ENCODE measurements at places on chromosomes 12 and 14.
A peak's percentile ranks its signal among the peaks of the same experiment; 100 is the strongest.

GRCh38 chr14:74945852-74946658, 9.3 kb downstream of the PGF start:
- peak; percentile 83 for DNase-seq

GRCh38 chr12:6534945-6535696, 804 bp downstream of the GAPDH start:
- DNase-seq = peak; percentile 88

DNA sequence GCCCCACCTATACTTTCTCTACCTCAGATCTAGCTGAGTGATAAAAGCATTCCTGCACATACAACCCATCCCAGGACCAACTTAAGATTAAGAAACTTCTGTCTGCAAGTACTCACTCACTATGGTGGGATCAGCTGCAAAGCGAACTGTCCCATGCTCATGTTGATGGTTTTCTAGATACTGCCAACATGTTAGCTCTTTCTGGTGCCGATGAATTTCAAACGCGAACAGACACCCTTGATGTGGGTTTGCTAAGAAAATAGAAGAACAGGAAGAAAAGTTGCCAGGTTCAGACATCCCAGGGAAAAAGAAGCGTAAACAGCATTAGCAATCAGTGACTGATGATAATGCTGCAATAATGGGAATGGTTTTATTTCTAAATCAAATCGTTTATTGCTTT, 1.5 kb upstream of the SLC39A2 start:
- no peak for DNase-seq

DNA sequence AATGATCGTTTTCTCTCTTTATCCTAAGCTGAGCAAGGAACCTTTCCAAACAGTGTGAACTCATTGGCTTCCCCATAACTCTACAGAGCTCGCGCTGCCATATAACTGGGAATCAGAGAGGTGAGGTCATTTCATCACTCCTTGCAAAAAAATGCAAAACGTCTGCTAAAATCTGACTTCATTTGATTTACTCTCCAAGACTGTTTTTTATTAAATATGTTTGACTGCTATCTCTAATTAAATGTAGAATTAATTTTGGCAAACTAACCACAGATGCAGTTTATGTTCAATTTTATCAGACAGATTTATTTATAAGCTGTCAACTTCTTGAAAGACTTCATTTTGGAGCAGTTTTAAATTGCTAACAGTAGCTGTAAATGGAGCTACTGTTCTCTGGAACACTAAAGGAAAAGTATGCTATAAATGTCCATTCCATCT, 131.6 kb upstream of the SOX5 start:
- no peak for DNase-seq

All from CD8-positive, alpha-beta T cell (primary cell).